ENCODE measurements at places on chromosomes 4 and X.

DNA sequence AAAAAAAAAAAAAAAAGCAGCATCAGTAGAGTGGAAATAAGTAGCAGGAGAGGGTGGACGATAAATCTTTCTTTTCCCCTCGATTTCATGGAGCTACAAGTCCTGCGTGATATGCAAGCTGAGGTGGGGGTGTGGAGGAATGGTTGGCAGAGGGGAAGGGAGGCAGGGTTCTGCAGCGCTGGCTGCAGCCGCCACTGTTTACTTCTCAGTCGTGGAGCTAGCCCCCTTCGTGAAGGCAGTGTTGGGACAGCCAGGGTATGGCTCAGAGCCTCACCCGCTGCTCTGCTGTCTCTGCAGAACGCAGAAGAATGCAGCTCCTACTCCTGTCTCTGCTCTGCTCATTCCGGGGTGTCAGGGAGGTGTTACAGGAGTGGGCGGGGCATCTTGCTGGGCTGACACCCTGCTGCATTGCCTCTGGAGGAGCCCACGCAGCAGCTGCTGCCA, 140.6 kb downstream of the GPM6A start:
- DNase-seq = peak; percentile 61

DNA sequence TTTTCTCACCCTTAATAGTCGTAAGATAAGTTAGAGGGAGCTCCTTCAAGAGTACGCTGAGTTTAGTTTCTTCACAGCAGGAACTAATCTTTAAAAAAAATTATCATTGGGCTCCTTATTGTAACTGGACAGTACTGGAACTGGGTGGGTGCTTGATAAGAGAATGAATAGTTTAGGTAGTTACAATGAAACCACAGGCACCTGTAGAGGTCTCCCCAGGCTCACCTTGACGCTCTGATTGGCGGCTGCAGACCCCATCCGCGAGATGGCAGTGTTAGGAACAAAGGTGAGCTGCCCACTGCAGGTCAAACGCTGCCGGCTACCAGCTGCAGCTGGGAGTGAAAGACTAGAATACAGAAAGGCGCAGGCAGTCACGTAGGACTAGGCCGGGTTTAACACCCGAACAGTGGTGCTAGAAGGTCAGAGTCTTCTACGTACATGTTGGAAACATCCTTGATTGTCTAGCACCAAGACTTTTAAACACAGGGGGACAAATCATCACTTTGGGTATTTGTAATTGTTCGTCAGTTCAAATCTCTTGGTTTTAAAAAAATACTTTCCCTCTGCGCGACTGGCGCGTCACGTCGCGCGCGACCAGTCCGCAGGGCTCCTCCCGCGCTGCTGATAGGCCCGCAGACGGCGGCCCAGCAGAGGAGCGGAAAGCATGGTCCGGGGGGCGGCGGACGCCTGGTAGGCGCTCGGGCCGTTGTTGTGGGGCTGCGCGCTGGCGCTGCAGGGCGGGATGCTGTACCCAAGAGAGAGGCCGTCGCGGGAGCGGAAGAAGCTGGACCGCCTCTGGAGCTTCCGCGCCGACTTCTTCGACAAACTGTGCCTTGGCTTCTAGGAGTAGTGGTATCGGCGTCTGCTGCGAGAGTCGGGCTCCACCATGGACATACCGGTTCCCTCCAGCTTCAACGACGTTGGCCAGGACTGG, 45.6 kb downstream of the SMARCA5 start:
- peak; percentile 93 for DNase-seq

DNA sequence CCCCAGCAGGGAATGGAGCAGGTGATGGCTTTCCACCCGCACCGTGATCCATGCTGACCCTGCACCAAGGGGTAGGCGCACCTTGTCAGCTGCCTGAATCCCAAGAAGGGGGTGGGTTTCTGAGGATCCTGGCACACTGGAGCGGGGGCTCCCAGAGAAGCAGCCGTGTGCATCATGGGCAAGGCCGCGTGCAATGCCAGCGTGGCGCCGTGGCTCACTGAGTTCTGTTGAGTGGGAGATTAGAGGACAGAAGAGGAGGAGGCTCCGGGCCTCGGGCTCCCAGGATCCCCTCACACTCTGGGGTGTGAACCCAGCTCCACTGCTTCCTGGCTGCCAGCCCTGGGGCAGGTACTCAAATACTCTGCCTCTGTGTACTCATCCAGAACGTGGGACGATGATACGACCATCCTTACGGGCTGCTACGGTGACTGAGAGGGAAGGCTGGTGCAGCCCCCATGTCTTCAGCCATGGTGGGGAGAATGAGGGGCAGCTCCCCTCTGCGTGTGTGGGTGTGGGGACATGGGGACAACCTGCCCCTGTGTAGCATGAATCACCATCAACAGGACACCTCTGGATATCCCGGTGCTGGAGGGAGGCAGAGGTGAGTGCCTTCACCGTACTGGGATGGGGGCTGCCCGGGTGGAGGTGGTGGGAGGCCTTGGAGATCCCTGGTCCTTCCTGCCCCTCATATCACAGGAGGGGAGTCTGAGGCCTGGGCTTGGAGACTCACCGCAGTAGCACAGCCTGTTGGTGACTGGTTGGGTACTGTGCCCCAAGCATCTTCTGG, 52.6 kb downstream of the CPZ start:
- peak; percentile 17 for DNase-seq

DNA sequence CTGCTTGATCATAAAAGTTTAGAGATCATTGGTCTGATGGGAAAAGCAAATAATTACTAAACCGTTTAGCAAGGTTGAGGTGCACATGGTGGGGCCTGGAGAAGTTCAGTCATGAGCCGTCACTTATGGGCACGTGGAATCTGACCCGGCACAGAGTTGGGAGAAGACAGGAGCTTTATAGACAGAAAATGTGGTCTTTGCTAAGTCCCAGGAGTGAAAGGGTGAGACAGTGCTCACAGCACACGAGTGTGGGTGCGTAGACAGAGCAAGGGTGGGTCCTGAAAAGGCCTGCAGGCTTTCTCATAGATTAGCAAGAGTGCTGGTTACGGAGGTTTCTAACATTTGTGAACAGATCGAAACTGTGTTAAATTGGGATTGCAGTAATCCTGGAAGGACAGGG, 43.8 kb downstream of the HTT start:
- no peak for DNase-seq

DNA sequence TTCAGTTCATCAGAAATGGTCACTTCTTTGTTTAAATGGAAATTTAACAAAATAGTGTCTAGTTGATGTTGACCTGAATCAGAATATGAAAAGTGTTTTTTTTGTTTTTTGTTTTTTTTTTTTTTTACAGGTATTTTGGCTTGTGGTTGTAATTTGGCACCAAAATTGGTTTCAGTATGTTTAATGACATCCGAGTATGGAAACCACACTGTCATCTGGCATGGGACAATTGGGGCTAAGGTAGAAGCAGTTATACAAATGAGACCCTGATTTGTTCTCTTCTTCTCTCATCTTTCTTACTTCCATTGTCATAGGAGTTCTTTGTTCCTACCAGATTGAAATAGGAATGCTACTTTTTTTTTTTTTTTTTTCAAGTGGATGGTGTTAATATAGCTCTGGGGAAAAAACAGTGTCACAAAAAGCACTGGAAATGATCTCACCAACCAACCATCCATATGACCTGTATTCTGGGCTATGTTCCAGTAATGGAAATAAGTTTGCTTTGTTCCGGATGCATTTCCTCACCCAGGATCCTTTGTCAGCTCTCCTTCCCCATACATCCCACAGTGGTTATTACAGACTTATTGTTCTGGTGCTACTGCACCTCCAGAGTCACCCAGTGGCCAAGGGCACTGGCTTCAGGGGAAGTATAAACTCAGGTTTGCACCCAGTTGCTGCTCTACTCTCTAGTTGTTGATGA, 95.8 kb downstream of the ATXN3L start:
- no peak for DNase-seq

DNA sequence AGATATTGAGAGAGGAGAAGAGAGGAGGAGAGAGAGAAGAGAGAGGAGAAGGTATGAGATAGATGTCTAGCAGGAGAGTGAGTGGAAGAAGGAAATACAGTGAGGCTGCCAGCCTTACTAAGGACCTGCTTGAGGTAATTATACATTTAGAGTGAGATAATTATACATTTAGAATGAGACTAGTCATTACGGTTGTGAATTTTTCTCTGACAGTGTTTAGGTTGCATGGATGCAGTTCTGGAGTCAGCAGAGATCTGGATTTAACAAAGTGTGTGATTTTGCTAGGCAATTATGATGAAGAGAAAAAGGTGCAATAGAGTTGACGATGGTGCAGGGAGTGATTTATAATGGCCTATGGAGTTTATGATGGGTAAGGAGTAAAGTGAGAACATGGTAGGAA, 187.1 kb upstream of the ARX start:
- no peak for DNase-seq

DNA sequence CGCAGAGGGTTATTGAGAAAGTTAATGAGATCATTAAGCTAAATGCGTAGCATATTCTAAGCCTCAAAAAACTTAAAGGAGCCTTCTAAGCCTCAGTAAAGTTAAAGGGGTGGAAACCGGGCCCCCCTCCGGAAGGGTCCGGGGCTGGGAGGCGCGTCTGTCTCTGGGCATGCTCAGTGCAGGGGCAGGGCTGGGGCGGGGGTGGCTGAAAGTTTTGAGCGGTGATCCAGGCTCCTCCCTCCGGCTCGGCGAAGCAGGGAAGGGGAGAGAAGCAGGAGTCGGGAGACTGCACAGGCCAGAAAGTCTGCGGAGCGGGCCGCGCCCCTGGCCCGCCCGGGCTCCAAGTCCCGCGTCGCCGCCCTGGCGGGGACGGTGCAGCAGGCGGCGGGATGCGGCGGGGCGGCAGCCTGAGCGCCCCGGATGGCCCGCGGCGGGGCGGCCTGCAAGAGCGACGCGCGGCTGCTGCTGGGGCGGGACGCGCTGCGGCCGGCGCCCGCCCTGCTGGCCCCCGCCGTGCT, at the start of gene EVC:
Gene EVC (plus strand): TSS at position 241 of the 518 bp plus-strand sequence. CDS start 180 bp downstream, at position 421.
- DNase-seq = peak; percentile 82

GRCh38 chr4:159363361-159363760, 260.5 kb downstream of the RAPGEF2 start:
- DNase-seq = no peak

GRCh38 chrX:32269866-32270265, 941.5 kb downstream of the DMD start:
- no peak for DNase-seq

- no peak for DNase-seq
These were observed 1.2 kb downstream of the UGDH start for GRCh38 chr4:39525822-39526690.

DNA sequence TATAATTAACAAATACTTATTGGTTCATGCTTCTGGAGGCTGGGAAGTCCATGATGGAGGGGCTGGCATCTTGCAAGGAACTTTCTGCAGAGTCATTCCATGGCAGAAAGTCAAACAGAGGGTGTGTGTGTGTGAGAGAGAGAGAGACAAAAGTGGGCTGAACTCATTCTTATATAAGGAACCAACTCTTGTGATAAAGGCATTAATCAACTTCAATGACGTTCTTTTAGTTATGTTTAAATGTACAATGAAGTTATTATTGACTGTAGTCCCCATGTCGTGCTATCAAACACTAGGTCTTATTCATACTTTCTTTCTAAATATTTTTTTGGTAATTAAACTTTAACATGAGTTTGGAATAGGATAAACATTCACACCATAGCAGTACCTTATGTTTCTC, 1408.8 kb downstream of the STIM2 start:
- DNase-seq = no peak

- peak; percentile 55 for DNase-seq
These were observed 88.2 kb downstream of the ATP8A1 start for GRCh38 chr4:42568610-42569207.

- DNase-seq = peak; percentile 69
These were observed 580 bp upstream of the MMGT1 start for GRCh38 chrX:135974279-135974856.

GRCh38 chr4:105572296-105572695, 19.9 kb downstream of the ARHGEF38 start:
- DNase-seq = no peak

DNA sequence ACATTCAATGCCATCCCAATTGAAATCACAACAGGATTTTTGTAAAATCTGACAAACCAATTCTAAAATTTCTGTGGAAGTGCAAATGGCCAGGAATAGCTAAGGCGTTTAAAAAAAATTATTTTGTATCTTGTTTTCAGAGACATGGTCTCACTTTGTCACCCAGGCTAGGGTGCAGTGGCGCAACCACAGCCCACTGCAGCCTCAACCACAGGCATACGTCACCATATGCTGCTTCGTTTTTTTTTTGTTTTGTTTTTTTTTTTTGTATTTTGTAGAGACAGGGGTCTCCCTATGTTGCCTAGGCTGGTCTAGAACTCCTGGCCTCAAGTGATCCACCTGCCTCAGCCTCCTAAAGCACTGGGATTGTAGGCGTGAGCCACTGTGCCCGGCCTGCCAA, 24.5 kb downstream of the ZNF41 start:
- DNase-seq = no peak

DNA sequence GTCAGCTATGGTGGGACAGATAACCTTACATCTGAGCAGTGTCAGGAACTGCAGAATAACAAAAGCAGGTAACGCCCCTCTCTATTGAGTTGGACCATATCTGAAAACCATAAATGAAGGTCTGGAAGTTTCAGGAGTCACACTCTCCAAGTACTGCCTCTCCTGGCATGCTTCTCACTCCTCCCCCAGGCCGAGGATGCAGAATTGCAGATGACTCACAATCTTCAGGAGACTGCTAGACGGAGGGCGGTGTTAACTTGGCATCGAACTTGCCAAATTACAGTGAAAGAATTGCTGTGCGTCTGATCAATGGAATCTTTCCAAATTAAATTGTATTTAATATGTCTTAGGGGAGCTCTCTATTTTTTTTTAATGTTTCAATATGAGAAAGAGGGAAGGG, 67.1 kb upstream of the TRIM2 start:
- no peak for DNase-seq

DNA sequence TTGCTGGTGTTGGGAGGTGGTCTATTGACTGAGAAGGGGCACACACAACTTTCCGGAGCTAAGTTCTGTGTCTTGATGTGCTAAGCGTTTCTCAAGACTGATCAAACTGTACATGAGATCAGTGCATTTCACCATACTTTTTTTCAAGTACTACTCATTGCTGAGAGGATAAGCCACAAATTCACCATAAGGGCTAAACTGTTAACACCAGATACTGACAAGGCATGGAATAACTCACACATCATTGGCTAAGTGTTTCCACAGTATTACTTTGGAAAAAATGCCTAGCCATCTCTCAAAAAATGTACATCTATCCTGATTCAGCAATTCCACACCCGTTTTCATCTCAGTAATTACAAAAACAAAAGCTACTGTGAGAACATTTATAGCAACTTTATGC, 13.0 kb downstream of the RBMX start:
- DNase-seq = no peak

- DNase-seq = peak; percentile 31
These were observed 360.2 kb downstream of the GLUD2 start for GRCh38 chrX:121407627-121408026.

GRCh38 chr4:26566133-26566532, 17.8 kb upstream of the TBC1D19 start:
- DNase-seq = no peak

GRCh38 chrX:8048466-8048865, 121.3 kb upstream of the PNPLA4 start:
- DNase-seq = no peak

GRCh38 chr4:127965803-127966175, 583 bp downstream of the ABHD18 start:
- DNase-seq = peak; percentile 75

Measured in H9 (cell line).